CD4-positive, alpha-beta T cell treated with Interleukin-15 for 4 hours (primary cell): ENCODE measurements at places on chromosomes 16 and 17.

DNA sequence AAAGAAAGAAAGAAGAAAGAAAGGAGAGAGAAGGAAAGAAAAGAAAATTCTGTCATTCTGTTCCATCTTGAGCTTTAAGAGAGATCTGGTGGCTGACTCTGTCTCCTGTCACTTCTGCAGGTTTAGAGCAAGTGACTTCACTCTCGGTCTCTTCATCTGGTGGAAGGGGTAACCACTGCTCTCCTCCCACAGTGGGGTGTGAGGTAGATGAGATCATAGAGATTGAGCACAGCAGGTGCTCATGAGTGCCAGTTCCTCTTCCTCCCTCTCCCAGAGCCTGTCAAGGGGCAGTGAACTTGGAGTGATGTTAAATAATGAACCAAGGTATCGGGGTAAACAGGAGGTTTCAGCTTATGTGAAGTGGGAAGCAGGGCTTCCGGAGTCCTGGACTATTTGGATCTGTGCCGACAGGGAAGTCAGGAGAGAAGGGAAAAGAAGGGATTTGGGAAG lies 47.7 kb downstream of the BEAN1 start:
- peak; percentile 78 for DNase-seq

DNA sequence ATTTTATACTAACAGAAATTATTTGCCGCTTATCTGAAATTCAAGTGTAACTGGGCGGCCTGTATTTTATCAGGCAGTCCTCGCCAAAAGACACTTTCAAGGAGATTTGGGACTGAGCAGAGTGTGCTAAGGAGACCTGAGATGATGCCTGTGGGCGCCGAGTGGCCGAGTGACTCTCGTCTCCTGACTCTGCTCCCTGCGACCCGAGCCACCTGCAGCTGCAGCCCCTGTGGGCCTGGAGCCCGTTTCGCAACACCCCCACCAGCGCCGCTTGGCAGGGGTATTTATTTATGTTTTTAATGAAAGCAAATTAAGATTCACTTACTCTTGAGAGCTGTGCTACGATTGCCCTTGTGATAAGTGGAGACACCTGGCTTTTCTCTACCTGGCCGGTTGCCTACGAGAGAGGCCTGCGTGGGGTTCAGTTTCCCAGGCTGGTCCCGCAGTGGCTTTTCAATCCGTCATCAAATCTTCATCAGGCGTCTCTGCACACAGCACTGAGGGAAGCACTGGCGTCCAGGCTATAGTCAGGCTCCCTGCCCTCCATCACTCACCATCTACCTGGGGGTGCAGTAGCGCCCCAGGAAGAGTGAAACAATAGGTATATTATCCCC lies 124.0 kb downstream of the SEC14L1 start:
- DNase-seq = no peak

- DNase-seq = no peak
Observed at GRCh38 chr17:63621229-63621683, 961 bp upstream of the MAP3K3 start.

GRCh38 chr17:55345132-55345531 lies 76.5 kb downstream of the MMD start:
- no peak for DNase-seq

DNA sequence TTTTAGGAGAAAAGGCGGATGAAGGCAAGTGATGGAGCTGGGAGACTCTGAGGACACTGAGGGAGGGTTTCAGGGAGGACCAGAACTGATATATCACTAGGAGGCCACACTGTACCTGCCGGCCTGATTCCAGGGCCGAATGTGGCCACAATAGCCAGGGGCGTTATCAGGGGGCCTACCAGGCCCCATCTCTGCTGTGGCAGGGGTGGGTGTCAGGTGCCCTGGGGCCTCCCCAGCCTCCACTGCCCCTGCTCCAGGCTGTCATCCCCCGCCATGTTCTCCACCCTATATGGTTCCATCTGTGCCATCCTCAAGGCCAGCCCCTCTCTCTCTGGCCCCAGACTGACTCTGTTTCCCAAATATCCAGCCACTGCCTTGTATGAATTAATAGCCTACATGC lies 246.5 kb downstream of the GSG1L start:
- no peak for DNase-seq

GRCh38 chr17:32525122-32525521 lies 38.3 kb downstream of the CDK5R1 start:
- no peak for DNase-seq

DNA sequence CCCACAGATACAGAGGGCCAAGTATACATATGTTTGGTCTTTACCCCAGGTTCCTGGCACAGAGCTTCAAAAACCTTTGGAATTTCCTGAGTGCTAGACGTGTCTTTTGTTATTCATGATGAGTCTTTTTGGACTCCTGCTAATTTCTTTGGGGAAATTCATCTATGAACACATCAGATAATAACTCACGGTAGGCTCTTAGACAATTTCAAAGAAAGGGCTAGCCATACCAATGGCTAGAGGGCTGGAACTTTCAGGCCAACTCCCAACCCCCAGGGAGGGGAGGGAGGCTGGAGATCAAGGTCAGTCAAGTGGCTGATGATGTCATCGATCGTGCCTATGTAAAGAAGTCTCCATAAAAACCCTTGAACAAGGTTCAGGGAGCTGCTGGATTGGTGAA lies 101.9 kb downstream of the STX8 start:
- DNase-seq = no peak

DNA sequence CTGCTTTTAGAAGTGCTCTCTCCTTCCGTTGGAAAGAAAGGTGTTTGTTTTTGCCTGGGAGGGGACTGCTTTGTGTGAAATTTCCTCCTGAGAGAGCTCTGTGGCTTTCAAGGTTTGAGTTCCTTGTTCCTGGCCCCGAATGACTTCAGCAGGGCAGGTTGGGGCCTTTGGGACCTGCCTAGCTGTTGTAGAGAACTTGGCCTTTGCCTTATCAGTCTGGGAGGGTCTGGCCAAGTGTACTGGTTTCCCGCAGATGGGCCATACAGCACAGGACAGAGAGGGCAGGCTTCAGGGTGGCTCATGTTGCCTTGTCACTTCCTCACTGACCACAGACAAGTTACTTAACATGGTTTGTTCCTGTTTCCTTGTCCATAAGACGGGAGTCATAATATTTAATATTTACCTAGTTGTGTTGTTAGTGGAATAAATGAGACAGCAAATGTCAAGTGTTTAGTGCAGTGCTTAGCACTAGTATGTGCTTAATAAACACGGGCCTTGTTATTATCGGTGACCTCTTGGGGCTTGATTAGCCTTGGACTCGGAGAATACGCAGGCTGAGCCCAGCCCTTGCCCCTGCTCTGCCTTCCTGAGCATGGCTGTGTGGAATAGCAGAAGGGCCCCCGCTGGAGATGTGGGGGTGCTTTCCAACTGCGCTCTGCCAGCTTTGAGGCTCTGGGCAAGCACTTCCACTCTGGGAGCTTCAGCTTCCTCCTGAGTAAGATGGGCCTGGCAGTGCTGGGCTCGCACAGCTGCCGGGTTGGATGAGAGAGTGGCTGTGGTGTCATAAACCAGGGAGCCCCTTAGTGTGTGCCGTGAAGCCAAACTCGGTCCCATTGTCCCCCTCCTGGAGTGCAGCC lies 6.6 kb downstream of the PRSS8 start:
- DNase-seq = no peak
